ENCODE measurements at places on chromosomes 5 and 9. TPM values are rescaled to one million over a fixed set of nuclear protein-coding genes. Genes with fewer than 3 reads are reported as not detected.

- no peak overlapping the region for H3K4me3 ChIP-seq
- peaks cover 4% of the 10 kb centered on the region for H3K27me3 ChIP-seq
- H3K36me3 ChIP-seq: no peaks in the 10 kb centered on the region
- H3K27ac ChIP-seq: no peak overlapping the region
Observed at GRCh38 chr5:7852542-7852941, 1.6 kb upstream of the CFAP90 start.

DNA sequence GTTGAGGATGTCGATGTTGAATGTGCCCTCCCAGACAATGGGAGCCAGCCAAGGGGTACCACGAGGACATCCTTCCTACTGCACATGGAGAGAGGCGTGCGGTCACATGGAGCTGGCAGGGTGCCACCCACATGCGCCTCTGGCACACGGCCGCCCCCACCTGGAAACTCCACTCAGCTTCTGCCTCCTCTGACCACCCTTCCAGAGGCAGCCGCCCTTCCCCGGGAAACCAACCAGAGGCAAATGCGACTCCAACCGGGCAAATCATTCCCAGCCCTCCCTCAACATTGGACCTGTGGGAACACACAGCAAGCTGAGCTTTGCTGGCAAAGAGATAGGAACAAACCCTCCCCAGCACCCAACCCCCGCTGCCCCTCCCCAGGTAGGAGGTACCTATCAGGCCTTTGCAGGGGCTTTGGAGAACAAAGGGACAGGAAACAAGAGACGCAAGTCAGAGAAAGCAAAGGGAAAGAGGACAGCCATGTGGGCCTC is 17.5 kb downstream of the ABO start:
- no peak for DNase-seq
- no peaks in the 10 kb centered on the region for H3K27me3 ChIP-seq

- H3K36me3 ChIP-seq: peaks cover 13% of the 10 kb centered on the region
- no peaks in the 10 kb centered on the region for H3K27me3 ChIP-seq
- no peaks in the 10 kb centered on the region for H3K4me1 ChIP-seq
- no peak overlapping the region for H3K27ac ChIP-seq
- no peak overlapping the region for H3K4me3 ChIP-seq
- DNase-seq: no peak
Observed at GRCh38 chr9:77375956-77376532, 198.7 kb downstream of the VPS13A start.

GRCh38 chr9:131027872-131028179 is 18.9 kb downstream of the LAMC3 start:
- H3K4me3 ChIP-seq: no peak overlapping the region
- H3K4me1 ChIP-seq: no peaks in the 10 kb centered on the region
- no peaks in the 10 kb centered on the region for H3K36me3 ChIP-seq
- no peak overlapping the region for H3K27ac ChIP-seq
- H3K27me3 ChIP-seq: no peaks in the 10 kb centered on the region
- DNase-seq: no peak

CCNJL gene
- 26.9 TPM for total RNA-seq

SLC34A1 gene
- not detected for total RNA-seq

GGTA1 gene
- not detected for total RNA-seq

IDNK gene
- total RNA-seq: 1.4 TPM

All from H9 (cell line).